Left lung (tissue), 14 donors: ENCODE measurements at places on chromosomes 3 and 15. TPM values are rescaled to one million over a fixed set of nuclear protein-coding genes. Genes with fewer than 3 reads are reported as not detected.
A peak's percentile ranks its signal among the peaks of the same experiment; 100 is the strongest.

DNA sequence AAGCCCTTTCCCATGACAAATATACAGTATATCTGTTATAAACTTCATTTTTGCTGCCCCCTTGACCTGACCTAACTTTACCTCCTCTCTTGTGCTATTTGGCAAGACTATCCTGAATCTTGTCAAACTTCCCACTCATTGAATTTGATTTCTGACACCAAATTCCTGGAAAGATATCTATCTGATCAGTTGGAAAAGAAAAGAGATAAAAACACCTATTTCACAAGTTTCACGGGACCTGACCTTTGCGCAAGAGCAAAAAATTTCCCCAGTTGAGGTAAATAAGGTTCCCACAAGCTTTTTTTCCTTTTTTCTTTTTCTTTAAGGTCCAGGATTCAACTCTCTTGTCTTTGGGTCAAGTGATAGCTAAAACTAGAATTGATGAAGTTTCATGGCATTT, 189.2 kb upstream of the LPP start:
- no peaks in the 10 kb centered on the region for H3K36me3 ChIP-seq
- no peak for DNase-seq
- H3K27ac ChIP-seq: no peak overlapping the region

- no peak for DNase-seq
- peak overlapping the region; percentile 66 for H3K4me3 ChIP-seq
- peaks cover 55% of the 10 kb centered on the region for H3K4me1 ChIP-seq
- H3K36me3 ChIP-seq: no peaks in the 10 kb centered on the region
- H3K27me3 ChIP-seq: no peaks in the 10 kb centered on the region
Observed at GRCh38 chr15:68278345-68278594, 725 bp downstream of the FEM1B start.

GRCh38 chr3:58581328-58582091, 4.3 kb upstream of the FAM107A start:
- no peak overlapping the region for H3K27ac ChIP-seq
- DNase-seq: no peak
- no peaks in the 10 kb centered on the region for H3K4me1 ChIP-seq
- no peak overlapping the region for H3K4me3 ChIP-seq
- H3K36me3 ChIP-seq: no peaks in the 10 kb centered on the region
- H3K27me3 ChIP-seq: peaks cover 11% of the 10 kb centered on the region

- H3K4me1 ChIP-seq: no peaks in the 10 kb centered on the region
- H3K36me3 ChIP-seq: no peaks in the 10 kb centered on the region
- H3K27ac ChIP-seq: no peak overlapping the region
- H3K4me3 ChIP-seq: no peak overlapping the region
- no peak for DNase-seq
Observed at GRCh38 chr3:186221760-186222378, 113.0 kb upstream of the ETV5 start.

RPS17 gene
- 1,390 TPM for total RNA-seq

VEPH1 gene
- 143 TPM for total RNA-seq

SOX14 gene
- total RNA-seq: not detected

RGMA gene
- total RNA-seq: 5.7 TPM

ZMYND10 gene
- total RNA-seq: 1.6 TPM

TOMM70 gene
- 31.4 TPM for total RNA-seq
